Lower leg skin (tissue), 4 donors: ENCODE measurements at places on chromosomes 4 and X. TPM values are rescaled to one million over a fixed set of nuclear protein-coding genes. Genes with fewer than 3 reads are reported as not detected.

Gene WWC2
- 13.5 TPM for total RNA-seq

Gene CXCL13
- not detected for total RNA-seq

Gene GPR50
- total RNA-seq = not detected

Gene RP2
- 7.1 TPM for total RNA-seq

Gene CSAG2
- not detected for total RNA-seq

Gene TCEANC
- 2.8 TPM for total RNA-seq

Gene KIAA1210
- 0.08 TPM for total RNA-seq

Gene PFKFB1
- total RNA-seq = 0.19 TPM

Gene PROM1
- total RNA-seq = 1.3 TPM

Gene TCEAL1
- total RNA-seq = 33.7 TPM

Gene CENPVL3
- not detected for total RNA-seq

Gene YTHDC1
- total RNA-seq = 105 TPM

Gene ANKRD37
- total RNA-seq = 30.8 TPM

Gene CFAP47
- total RNA-seq = not detected

Gene HPGDS
- 1.6 TPM for total RNA-seq

Gene OTUD4
- total RNA-seq = 34.4 TPM

Gene UCP1
- not detected for total RNA-seq

Gene RTL9
- total RNA-seq = not detected

Gene TBC1D8B
- total RNA-seq = 1.8 TPM

Gene CHRDL1
- 20.4 TPM for total RNA-seq

Gene ANK2
- 20.1 TPM for total RNA-seq

Gene ENPP6
- total RNA-seq = not detected

Gene VCX
- total RNA-seq = not detected

Gene PCYT1B
- 0.20 TPM for total RNA-seq

Gene EGFL6
- not detected for total RNA-seq

Gene SOX3
- total RNA-seq = not detected

Gene FRMPD4
- not detected for total RNA-seq

Gene GLUD2
- total RNA-seq = 0.68 TPM

Gene PRKG2
- 1.3 TPM for total RNA-seq

Gene USO1
- 56.9 TPM for total RNA-seq

Gene KIF4A
- 1.8 TPM for total RNA-seq

Gene RIPPLY1
- not detected for total RNA-seq
